Fibroblast of skin of scalp (primary cell): ENCODE measurements at places on chromosomes 16 and 17.
A peak's percentile ranks its signal among the peaks of the same experiment; 100 is the strongest.

- DNase-seq, result no peak
Observed at GRCh38 chr17:67751101-67752074, 33.7 kb downstream of the NOL11 start.

DNA sequence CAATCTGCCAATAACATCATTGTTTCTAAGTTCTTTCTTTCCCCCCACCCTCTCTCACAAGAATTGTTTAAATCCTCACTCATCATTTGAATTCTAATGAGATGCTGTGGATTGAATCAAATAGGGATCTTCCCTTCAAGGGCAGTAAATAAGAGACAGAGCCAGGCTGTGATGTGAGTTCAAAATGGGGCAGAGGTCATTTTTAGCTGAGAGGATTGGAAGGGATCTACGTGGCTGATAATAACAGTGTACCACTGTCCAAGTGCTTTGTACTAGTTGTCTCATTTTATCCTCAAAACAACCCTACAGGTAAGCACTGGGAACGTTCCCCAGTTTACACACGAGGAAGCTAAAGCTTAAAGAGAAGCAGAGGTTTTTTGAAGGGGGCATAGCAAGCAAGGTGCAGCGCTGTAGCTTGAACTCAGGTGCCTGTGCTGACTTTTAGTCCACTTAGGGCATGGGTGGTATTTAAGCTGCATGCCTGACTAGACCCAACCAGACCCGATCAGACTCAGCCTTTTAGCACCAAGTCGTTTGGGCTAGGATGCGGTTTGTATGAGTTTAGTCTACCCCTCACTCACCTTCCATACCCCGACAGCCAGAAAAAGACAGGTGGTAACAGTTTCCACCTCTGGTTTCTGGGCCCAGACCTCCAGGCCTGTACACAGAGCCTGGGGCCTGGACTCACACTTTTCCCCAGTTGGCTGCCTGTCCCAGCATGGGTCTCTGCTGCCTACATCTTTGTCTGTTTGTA is 39.2 kb upstream of the CCR7 start:
- DNase-seq, result no peak

GRCh38 chr17:44990994-44991393 is 22.9 kb upstream of the C1QL1 start:
- DNase-seq, result no peak

DNA sequence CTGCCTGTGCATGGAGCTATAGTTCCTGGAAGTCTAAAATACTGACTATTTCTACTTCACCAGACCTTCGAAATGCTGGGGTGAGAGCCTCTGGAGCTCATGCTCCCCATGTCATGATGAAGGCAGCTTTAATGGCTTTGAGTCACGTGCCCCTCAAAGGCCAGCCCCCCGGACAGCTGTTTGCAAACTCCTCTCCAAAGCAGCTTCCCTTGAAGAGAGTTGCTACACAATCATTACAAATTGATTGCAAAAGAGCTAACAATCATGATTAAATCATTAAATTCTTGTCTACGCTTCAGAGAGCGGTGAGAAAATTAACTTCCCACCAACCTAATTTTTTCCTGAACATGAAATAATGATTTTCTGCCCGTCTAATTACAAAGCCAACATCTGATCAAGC is 134.8 kb upstream of the IRX6 start:
- DNase-seq, result no peak

GRCh38 chr16:48323783-48324775 is 61.1 kb downstream of the SIAH1 start:
- DNase-seq, result peak; percentile 33

GRCh38 chr17:13746404-13746803 is 144.7 kb upstream of the HS3ST3A1 start:
- no peak for DNase-seq

DNA sequence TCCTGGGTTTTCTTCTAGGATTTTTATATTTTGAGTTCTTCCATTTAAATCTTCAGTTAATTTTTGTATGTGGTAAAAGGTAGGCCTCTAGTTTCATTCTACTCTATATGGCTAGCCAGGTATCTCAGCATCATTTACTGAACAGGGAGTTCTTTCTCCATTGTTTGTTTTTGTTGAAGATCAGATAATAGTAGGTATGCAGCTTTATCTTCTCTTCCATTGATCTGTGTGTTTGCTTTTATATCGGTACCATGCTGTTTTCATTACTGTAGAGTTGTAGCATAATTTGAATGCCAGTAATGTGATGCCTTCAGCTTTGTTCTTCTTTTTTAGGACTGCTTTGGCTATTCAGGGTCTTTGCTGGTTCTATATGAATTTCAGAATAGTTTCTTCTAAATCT is 77.3 kb downstream of the USP22 start:
- DNase-seq, result no peak

GRCh38 chr17:46795379-46795952 is 23.0 kb downstream of the WNT3 start:
- DNase-seq, result peak; percentile 47

- DNase-seq, result no peak
Observed at GRCh38 chr16:73711406-73712080, 585.1 kb upstream of the PSMD7 start.

- DNase-seq, result no peak
Observed at GRCh38 chr17:38613981-38614779, 8.4 kb upstream of the SRCIN1 start.

DNA sequence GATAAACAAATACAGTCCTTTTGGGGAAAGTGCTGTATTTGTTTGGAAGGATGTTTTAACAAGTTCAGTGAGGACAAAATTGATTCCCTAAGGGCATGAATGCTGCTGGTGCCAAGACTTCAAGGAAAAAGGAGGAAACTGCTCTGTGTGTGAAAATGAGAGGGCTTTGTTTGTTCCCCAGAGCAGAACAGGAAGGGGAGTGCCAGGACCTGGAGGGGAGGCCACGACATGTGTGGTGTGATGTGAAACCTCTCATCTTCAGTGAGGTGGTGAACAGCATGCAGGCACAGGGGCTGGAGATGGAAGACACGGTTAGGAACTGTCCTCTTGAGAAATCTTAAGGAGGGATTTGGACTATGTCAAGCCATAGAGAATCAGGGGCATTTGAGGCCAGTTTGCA is 46.6 kb upstream of the GRIN2A start:
- no peak for DNase-seq

DNA sequence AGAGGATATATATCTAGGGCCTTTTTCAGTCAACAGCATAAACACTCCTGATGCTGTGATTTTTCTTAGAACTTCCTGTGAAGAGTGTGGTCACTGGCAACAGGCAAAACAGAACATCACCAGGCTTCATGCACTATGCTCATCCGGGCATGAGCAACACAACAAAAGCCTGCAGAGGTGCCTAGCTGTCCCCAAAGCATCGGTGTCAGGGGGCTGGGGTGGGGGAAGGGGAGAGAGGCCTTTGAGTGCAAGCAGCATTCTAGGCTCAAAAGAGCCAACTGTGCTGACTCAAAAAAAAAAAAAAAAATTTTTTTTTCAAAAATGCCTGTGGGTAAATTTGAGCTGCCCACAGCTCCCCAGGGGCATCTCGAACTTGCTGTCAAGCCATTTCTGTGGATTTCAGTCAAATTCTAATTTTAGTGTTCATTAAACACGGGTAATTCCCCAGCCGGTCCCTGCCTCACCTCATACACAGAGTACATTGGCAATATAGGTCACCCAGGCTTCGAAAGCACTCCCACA is 194.6 kb upstream of the DYNLRB2 start:
- peak; percentile 86 for DNase-seq

DNA sequence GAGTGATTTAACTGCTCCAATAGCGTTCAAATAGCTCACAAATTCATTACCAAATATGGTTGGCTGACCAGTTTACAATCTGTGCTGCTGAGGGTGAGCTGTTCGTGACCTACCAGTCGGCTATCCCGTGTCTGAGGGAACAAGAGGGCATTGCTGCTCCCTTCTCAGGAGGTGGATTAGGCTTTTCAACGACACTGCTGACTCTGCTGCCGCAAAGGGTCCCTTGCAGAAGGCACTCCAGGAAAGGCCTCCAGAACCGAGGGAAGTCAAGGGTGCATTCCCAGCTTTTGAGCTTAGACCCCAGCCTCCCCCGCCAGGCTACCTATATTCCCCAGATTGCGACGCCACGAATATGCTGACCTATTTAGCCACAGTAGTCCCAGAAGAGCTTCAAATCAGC is 32.3 kb downstream of the GJC1 start:
- DNase-seq, result no peak

DNA sequence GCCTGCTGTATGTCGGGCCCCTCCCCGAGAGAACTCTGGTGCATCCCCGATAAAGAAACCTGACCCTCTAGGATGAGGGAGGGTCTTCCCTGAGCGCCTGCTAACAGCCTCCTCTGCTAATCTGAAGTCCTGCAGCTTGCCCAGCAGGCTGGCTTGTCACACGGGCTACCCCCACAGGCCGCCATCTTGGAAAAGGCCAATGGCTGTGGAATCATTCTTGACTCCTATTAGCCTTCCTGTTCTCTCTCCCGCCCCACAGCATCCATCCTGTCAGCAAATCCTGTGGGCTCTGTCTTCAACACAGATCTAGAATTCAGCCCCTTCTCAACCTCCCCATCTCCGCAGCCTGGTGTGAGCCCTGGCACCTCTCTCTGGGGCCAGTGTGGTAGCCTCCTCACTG is 12.0 kb downstream of the IL4R start:
- no peak for DNase-seq

DNA sequence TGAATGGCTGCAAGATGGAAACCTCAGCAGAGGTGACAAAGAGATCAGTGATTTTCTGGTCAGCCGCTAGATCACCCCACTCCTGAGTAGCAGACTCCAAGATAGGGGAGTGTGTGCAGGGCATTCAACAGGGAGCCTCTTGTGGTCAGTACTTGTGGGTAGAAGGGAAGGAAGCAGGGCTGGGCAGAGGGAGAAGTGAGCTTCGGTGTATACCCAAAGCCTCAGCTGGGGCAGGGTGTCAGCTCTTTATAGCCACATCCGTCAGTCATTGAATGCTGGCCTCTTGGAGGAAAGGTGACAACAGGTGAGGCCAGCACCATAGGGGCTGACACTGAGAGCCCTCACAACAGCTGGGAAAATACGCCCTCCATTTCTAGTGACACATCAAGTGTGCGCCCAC is 2.2 kb upstream of the SLC12A3 start:
- DNase-seq, result no peak

DNA sequence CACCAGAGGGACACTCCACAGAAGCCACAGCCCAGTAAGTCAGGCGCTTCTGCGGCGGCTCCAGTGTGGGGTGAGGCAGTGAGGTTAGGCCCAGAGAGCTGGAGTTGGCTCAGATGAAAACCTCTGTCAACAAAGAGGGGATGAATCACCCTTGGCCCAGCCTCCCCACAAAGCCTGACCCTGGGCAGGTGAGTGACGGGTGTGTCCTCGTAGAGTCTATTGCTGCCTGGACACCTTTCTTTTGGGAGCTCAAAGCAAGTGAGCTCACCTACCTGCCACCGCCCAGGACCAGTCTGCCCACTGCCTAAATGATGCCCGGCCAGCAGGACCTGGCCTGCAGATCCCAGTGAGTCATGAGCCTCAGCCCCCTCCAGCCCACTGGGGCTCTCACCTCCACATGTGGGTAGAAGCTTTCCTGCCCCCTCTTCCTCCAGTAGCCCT is 24.9 kb upstream of the DBNDD1 start:
- no peak for DNase-seq

- DNase-seq, result peak; percentile 79
Observed at GRCh38 chr17:14790521-14790920, 474.6 kb downstream of the PMP22 start.

- no peak for DNase-seq
Observed at GRCh38 chr17:57834146-57834741, 15.6 kb downstream of the MRPS23 start.

DNA sequence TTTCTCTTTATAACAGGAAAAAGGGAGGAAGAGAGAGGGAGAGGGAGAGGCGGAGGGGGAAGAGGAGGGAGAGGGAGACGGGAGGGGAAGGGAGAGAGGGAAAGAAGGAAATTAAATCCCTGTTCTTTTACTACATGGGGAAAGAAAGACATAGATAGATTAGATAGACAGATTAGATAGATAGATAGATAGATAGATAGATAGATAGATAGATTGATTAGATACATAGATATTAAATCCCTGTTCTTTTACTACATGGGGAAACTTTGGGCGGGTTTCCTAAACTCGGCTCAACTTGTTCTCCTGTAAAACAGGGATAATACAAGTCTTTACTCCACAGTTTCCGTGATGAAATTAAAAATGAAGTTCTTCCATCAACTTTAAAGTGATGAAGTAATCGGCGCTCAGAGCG is 661 bp downstream of the RFWD3 start:
- no peak for DNase-seq

GRCh38 chr17:67838538-67838937 is 13.2 kb downstream of the BPTF start:
- DNase-seq, result no peak

- DNase-seq, result no peak
Observed at GRCh38 chr16:87271256-87271655, 45.9 kb downstream of the C16orf95 start.

- DNase-seq, result peak; percentile 32
Observed at GRCh38 chr16:69187446-69188235, 677 bp downstream of the SNTB2 start.

GRCh38 chr17:7558544-7559319 is at the start of gene TNFSF13:
Gene TNFSF13, plus strand, starts transcription at chr17:7558750. Its CDS starts 290 bp downstream, at chr17:7559040.
- no peak for DNase-seq

DNA sequence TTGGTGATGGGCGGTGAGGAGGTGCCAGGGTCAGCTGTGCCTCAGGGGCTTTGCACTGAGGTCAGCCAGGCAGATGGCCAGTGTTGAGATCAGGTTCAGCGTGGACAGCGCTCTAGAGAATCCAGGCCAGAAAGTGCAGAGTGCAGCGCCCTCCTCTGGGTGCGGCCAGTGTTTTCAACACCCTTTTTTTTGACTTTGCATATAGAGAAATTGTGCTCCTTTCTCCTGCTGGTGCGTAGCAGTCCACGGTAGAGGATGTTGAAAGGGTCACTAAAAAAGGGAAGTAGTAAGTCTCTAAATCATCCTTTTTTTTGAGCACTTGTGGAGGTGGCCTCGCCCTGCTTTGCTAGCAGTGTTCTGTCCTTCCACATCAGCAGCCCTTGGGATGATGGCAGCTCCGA is 53.9 kb downstream of the BANP start:
- DNase-seq, result no peak

GRCh38 chr16:17591655-17592405 is 121.1 kb upstream of the XYLT1 start:
- no peak for DNase-seq

- peak; percentile 34 for DNase-seq
Observed at GRCh38 chr16:11316331-11317015, 28.8 kb upstream of the RMI2 start.

- no peak for DNase-seq
Observed at GRCh38 chr16:68019167-68019680, 3.5 kb upstream of the DPEP2NB start.

DNA sequence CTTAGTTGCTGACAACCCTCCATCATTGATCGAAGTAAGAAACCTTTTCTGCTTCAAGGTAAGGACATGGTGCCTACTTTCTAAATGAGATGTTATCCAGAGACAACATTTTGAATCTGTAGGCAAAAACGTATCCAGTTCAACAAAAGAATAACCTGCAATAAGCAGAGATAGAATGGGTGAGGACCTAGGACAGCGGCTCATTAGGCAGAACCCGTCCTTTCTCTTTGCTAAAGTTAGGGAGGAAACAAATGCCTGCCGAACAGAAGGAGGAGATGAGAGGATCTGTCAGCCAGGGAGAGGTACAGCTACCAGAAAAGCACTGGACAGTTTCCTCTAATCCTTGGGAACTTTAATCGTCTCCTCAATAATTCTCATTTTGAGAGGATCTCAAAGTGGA is 183.3 kb downstream of the CDH13 start:
- DNase-seq, result no peak

GRCh38 chr16:30351586-30352419 is 3.3 kb downstream of the CD2BP2 start:
- peak; percentile 42 for DNase-seq
